A673 (cell line): ENCODE measurements at places on chromosomes 1 and 21.
A peak's percentile ranks its signal among the peaks of the same experiment; 100 is the strongest.

DNA sequence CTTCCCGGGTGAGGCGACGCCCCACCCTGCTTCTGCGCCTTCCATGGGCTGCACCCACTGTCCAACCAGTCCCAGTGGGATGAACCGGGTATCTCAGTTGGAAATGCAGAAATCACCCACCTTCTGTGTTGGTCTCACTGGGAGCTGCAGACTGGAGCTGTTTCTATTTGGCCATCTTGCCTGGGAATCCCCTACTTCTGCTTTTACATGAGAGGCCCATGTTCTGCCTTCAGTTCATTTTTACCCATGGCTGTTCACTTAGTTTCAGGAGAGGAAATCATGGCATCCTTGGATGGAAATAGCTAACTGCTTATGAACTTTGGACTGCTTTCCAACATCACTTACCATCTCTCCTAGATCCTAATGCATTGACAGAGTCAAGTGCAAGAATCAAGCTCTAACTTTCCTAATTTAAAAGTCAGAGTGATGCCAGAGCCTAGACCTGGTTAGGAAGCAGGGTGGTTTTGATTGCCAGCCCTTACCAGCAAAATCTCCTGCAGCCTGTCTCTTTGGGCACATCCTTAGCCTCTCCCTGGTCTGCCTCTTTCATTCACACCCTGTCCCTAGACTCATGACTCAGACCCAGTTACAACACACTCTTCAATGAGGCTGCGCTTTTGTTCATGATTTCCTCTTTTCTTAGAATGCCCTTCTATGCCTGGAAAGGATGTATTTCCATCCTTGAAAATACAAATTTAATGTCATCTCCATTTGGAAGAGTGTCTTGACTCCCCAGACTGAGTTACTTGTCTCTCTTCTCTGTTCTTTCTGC lies 137.2 kb downstream of the KCTD3 start:
- no peak for DNase-seq

DNA sequence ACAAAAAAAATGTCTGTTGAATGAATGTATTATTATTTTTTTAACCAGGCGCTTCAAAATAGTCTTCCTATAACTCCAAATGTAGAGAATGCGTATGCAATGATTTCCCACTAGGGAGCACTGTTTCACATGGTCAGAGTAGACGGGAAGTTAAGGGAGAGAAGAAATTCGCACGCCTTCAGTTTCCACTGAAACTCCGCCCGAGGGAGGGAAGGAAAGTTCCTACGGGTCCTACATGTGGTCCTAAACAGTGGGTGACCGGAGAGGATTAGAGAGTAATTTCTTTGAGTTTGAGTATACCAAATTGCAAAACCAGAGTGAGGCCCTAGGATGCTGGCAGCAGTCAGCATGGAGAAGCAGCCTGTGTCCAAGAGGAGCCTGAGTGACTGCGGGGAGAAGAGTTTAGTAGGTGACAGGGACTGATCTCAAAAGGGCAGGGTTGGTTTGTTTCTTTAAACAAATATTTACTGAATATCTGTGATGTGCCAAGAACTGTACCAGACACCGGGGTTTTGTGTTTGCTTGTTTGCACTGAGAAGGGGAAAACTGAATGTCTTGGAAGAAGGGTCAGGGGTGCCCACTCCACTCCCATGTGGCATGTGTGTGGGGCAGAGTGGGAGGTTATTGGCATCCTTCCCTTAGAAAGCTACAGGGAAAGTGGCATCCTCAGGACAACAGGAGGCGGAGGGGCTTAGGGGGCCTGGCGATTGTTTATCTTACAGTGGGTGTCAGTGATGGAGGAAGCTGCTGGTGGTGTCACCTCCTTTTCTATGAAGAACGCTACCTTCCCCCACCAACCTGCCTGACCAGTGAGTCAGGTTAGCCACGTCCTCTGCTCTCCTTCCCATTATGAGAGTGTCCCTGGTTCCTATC lies 22.8 kb downstream of the RNU5D-1 start:
- peak; percentile 74 for DNase-seq

DNA sequence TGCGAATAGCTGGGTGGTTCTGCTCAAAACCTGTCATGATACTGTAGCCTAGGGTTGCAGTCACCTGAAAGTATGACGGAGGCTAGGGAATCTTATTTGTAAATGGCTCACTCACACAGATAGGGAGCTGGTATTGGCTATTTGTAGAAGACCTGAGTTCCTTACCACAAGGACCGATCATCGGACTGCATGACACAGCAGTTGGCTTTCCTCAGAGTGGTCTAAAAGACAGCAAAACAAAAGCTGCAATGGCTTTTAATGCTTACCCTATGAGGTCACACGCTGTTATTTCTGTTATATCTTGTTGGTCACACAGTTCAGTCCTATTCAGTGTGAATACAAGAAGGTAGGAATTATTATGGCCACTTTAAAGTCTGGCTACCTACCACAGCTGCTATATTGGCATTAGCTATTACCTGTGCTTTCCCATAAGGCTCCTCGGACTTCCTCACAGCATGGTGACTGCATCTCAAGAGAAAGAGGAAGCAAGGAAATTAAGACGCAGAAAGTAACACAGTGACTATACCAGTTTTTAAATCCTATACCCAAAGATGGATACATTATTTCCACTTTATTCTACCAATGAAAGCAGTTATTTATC lies 68.4 kb upstream of the LRRC7 start:
- no peak for DNase-seq

DNA sequence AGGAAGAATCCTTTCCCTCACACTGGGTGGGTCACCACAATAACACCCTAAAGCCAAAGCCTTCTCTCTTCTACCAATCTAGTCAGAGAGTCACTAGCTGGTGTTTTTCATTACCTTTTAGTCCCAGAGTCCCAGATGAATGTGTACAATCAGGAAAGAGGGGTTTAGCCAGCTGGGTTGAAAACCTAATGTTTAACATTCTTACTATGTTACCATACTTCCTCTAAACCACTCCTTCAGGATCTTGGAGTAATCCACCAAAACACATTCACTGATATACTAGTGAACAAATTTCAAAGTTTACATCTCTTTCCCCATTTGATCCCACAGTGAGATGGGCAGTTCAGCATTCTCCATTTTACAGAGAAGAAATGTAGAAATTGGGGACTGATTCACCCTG lies 9.7 kb downstream of the LPAR3 start:
- no peak for DNase-seq

- DNase-seq, result no peak
These were observed 412.2 kb downstream of the KIF26B start for GRCh38 chr1:245566952-245567351.

GRCh38 chr1:107362468-107363140 lies 221.8 kb downstream of the NTNG1 start:
- DNase-seq, result no peak

- no peak for DNase-seq
These were observed 83.6 kb upstream of the NFIA start for GRCh38 chr1:60998786-60999185.

DNA sequence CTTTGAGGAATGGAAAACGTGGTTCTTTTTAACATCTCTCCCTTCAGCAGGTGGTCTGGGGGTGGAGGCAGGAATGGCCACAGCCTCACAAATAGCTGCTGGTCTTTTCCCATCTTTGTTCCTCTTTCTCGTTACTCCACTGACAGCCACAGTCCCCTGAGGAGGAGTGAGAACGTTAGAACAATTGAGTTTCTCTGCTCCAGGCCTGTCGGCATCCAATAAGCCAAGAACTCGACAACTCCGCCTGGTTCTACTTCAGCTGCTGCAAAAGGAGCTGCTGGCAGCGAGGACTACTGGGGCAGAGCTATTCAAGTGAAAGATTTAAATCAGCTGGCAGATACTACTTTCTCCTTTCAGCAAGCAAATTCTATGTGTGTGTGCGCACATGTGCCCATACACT lies 169.5 kb upstream of the GALNT2 start:
- no peak for DNase-seq

- DNase-seq, result no peak
These were observed 22.2 kb upstream of the OSBPL9 start for GRCh38 chr1:51594716-51595115.

DNA sequence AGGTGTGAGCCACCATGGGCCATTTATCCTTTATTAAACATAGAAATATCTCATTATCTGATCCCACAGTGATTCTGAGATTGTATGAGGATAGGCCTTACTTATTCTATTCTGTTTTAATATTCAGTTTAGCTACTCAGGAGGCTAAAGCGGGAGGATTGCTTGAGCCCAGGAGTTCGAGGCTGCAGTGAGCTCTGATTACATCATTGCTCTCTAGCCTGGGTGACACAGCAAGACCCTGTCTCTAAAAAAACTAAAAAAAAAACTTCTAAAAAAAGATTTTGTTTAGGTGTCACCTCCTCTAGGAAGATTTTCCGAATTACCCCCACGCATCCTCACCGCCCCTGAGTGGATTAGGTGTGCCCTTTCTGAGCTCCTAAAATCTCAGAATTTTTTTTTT lies 14.3 kb upstream of the HNRNPU start:
- DNase-seq, result no peak

DNA sequence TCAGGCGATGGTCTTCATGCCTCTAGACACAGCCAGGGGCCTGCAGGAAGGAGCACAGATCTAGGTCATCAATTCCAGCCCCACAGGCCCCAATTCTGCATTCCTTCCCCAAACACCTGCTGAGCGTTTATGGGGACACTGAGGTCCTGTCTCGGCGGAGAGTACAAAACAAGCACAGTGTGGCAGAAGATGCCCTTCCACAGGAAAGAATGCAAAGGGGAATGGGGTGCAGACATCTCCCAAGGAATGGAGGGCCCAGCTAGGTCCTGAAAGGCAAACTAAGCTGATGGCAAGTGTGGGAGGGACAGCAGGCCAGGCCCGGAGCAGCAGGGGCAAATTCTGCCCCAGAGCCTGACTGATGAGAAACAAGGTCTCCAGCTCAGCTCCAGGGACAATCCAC lies 3.5 kb upstream of the S100A8 start:
- no peak for DNase-seq

GRCh38 chr1:211036381-211037060 lies 97.4 kb downstream of the KCNH1 start:
- DNase-seq, result no peak
